ENCODE measurements at places on chromosomes 12 and 14.

- no peak for DNase-seq
Observed at GRCh38 chr14:95497561-95498011, 18.9 kb downstream of the SYNE3 start.

GRCh38 chr12:3199551-3200031, 122.4 kb downstream of the TSPAN9 start:
- no peak for DNase-seq

GRCh38 chr12:103858953-103859601, 18.0 kb upstream of the NT5DC3 start:
- DNase-seq: no peak

- DNase-seq: no peak
Observed at GRCh38 chr12:26878661-26879119, 45.7 kb upstream of the ITPR2 start.

DNA sequence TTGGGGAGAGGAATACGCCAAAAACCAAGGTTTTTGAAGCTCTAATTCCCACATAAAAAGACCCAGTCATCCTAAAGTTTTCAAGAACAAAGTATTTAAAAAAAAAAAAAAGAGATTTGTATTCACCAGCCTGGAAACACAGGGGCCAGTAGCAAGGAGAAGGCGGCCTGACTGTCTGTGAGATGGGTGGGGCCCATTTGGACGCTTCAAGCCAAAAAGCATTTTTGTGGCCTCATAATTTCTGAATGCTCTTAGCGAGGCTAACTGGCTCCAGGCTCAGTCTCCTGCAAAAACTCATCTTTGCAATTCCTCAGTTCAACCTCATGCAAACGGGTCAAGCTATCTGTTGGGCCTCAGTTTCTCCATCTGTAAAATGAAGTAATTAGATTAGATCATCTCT, 514.1 kb downstream of the MED13L start:
- DNase-seq: no peak

DNA sequence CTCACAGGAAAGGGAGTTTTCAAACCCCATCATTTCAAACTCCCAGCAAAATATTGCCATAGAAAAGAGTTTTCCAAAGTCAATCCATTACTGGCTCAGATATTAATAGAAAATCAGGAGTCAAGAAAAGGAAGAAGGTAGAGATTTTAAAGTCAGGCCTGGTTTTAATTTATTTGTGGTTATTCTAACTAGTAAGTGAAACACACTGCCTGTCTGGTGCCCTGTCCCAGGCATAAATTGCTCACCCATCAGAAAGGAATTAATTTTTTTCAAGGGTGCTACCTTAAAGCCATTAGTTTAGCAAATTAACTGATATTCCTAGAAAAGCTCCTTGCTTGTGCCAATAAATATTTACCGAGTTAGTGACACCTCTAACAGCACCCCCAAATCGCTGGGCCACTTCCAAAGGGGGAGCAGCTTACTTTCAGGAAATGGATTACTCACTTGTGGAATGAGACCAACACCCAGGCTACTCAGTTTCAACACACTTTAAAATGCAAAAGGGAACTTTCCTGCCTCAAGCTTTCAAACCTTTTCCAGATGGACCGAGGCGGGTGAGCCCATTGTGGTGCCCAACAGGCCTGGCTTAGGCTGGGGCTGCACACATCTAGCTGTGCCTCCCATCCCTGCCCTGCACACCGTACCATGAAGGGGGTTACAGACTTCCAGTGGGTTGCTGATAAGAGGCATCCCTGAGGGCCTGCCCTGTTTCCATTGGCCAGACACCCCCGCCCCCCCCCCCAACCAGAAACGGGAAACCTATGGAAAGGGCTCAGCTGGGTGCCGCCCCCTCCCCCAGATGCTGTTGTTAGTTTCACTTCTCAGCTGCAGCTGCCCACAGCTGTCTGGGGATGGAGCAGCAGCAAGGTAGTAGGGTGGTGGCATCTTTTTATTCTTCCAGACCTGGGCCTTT, 117.2 kb downstream of the SAMD4A start:
- DNase-seq: no peak

DNA sequence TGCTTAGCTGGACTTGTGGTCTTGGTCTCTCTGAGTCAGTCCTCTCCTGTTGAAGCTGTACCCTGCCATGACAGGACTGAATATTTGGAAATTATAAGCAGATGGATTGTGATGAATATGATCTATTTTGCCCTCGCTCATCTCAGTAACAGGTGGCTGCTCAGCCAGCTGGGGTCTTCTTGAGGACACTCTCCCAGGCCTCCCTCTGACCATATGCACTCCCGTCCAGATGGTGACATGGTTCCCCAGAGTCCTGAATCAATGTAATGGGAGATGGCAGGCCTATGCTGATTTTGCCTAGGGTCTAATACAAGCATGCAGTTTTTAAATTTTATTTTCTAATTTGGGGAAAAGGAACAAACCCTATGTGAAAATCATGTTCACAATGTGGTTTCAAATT, 63.1 kb upstream of the TRHDE start:
- no peak for DNase-seq

- DNase-seq: no peak
Observed at GRCh38 chr14:43677581-43677980, 829.5 kb downstream of the FSCB start.

GRCh38 chr12:53980802-53981496, 4.0 kb upstream of the HOXC10 start:
- no peak for DNase-seq

GRCh38 chr14:81169711-81170103, 51.1 kb downstream of the GTF2A1 start:
- no peak for DNase-seq

- DNase-seq: no peak
Observed at GRCh38 chr12:128513331-128513730, 246.4 kb downstream of the TMEM132C start.

DNA sequence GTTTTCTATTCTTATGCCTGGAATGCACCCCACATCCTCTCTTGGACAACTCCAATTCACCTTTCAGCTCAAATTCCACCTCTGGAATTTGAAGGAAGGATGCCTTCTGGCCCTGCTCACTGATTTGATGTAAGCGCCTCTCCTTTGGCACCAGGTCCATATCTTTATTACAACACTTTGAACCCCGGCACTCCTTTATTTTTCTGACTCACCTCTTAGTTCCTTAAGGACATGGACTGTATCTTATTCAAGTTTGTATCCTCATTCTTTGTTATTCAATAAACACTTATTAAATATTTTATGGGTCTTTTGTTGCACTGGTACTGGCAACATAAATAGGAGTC, 3.1 kb downstream of the GALC start:
- no peak for DNase-seq

DNA sequence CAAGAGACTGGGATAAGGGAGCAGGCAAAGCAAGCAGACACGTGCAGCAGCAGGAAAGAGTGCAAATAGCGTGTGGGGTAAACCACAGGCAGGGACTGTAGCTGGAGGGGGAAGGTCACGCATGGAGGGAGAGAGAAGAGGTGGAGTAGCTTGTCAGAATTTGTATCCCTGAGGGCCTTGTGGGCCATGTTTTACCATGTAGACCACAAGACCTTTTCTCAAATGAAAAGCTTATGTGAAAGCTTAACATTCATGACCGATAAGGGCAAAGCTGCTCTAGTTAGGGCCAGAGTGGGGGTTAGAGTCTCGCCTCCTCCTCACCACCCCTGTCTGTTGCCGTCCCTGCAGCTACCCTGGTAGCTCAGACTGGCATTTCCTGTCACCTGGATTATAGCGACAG, 152.9 kb upstream of the E2F7 start:
- DNase-seq: no peak

- DNase-seq: no peak
Observed at GRCh38 chr12:7716381-7716780, 5.1 kb downstream of the DPPA3 start.

DNA sequence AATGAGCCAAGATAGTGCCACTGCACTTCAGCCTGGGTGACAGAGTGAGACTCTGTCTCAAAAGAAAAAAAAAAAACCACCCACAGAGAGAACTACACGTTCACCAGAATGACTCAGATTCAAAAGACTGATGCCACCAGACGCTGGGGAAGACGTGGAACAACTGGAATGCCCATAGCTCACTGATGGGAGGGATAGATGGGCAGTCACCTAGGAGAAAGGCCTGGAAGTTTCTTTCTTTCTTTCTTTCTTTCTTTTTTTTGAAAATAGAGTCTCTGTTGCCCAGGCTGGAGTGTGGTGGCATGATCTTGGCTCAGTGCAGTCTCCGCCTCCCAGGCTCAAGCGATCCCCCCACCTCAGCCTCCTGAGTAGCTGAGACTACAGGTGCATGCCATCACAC, 10.0 kb upstream of the KLC1 start:
- no peak for DNase-seq

GRCh38 chr14:91303091-91303923, 58.8 kb upstream of the GPR68 start:
- no peak for DNase-seq

- no peak for DNase-seq
Observed at GRCh38 chr12:113030875-113031525, 25.5 kb upstream of the DTX1 start.

DNA sequence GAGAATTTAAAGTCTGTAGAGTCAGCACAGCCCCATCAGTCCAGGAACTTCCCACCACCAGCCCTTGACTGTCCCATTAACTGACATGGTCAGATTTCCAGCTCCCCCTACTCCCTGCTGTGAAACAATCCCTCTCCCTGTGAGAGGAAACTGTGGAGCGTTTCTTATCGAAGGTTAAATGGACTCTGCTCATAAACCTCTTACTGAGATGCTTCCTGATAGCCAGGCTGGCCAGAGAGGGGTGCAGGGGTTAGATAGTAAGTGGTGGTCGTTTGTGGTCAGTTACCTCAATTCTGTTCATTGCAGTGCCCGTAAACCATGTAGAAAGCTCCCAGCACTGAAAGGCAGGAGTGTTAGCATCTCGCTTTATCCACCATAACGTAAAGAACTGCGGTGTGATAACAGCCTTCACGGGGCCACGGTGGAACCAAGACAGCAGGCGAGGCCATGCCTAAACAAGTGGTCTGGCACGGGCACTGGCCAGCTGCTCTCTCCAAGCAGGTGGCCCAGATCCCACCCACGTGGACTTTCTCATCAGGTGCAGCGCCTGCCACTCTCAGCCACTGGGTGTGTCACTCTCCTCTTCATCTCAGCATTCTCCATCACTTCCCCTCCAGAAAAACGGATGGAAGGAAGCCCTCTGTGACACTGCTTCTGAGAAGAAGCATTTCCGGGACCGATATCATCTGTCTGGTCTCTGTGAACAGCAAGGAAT, 102.2 kb downstream of the FBXL14 start:
- DNase-seq: no peak

All from central memory CD8-positive, alpha-beta T cell (primary cell).